ENCODE measurements at places on chromosomes 5 and 9.
A peak's percentile ranks its signal among the peaks of the same experiment; 100 is the strongest.

DNA sequence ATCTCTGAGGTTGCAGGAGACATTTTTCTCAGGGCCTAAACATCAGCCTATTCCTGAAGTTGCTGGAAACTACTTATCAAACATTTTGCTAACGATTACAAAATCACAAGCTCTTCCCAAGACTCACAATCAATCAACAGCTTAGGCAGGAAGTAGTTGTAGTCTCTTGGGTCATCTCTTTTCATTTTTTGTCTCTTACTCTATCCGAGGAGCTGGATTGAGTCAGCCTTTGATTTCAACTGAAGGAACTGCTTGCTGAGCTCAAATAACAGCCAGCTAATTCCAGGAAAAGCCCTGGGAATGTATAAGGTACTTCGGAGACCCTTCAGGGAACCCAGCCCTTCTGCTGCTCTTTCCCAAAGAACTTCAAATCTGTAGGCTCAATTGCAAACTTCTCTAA, 398.9 kb downstream of the PLK2 start:
- no peak for DNase-seq

GRCh38 chr9:123929177-123929869, 603 bp downstream of the DENND1A start:
- no peak for DNase-seq

DNA sequence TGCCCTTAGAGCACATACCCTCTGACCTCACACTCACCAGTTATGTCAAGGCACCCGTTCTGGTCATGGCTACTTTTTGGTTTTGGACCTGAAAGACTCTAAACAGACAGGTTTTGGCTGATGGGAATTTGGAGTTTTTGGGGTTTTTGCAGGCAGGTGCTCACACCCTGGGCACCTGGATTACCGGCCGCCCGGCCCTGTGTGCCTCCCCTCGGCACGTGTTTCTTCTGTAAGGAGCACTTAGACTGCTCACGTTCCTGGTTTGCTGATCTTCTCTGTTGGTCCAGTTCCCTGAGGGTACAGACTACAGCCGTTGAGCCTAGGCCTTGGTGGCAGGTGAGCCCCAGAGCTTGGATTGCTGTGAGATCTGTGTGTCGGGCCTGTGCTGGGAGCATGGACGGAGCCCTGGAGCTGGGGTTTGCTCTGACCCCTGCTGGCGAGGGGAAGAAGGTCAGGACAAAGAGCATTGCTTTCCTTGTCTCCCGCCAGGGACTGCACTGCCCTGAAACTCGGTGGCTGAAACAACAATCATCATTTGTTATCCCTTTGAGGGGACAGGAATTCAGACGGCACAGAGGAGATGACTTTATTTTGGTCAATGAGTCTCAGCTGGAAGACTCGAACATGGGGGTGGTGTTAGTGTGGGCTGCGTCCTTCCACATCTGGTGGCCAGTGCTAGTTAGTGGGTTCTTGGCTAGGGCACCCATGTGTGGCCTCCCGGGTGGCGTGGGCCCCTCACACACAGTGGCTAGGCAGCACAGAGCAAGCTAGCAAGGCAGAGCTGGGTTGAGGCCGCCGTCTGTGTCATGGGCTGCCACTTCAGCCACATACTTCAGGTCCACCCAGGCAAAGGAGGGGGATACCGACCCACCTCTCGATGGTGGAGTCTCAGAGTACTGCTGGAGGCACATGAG, 76.4 kb downstream of the EHMT1 start:
- peak; percentile 70 for DNase-seq

- no peak for DNase-seq
These were observed 130.0 kb downstream of the C9orf152 start for GRCh38 chr9:110077925-110078324.

DNA sequence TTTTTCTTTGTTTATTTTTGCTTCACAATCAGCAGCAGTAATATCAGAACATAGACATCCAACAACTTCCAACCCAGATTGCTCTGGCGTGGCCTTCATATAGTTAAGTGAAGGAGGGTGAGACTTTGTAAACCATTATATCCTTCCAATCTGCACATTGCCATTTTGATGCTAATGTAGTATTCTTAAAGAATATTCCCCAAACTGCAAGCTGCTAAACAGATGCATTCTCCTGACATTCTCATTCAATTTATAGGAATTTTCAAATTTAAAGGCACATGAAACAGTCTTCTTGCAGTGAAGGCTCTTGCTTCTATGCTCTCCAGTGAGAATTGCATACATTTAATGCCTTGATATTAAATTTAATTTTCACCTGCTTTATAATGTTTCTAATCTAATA, 181.2 kb upstream of the EDIL3 start:
- DNase-seq = no peak

- DNase-seq = no peak
These were observed 320.3 kb downstream of the DMAC1 start for GRCh38 chr9:7479300-7479699.

- DNase-seq = no peak
These were observed 12.1 kb downstream of the SEMA5A start for GRCh38 chr5:9533562-9534364.

GRCh38 chr5:126373375-126374108, 49.7 kb upstream of the GRAMD2B start:
- DNase-seq = no peak

GRCh38 chr9:115032296-115032695, 85.7 kb downstream of the TNC start:
- no peak for DNase-seq

GRCh38 chr5:143542798-143543144, 139.3 kb upstream of the NR3C1 start:
- DNase-seq = no peak

GRCh38 chr9:126348911-126349550, 22.4 kb downstream of the MVB12B start:
- DNase-seq = no peak

DNA sequence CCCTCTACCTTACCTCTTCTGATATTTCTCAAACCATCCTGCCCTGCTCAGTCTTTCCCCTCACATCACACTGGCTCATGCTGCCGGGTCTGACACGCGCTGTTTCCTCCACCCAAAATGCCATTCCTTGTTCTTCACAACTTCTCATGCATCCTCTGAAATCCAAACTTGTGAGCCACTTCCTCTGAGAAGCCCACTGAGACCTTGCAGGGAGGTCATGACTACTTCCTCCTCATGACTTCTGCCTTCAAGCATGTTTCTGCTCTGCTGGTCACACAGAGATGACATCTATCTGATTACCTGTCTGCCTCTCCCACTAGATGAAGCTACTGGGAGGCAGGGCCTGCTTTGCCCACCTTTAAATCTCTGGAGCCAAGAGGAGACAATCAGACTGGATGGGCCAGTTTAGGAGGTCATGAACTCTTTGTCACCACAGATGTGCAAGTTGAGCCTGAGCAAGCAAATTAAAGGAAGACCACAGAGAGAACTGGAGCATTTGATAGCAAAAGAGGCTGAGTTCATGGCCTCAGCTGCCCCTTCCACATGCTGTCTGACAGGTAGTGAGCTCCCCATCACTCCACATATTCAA, 119.8 kb upstream of the TBC1D2 start:
- no peak for DNase-seq

DNA sequence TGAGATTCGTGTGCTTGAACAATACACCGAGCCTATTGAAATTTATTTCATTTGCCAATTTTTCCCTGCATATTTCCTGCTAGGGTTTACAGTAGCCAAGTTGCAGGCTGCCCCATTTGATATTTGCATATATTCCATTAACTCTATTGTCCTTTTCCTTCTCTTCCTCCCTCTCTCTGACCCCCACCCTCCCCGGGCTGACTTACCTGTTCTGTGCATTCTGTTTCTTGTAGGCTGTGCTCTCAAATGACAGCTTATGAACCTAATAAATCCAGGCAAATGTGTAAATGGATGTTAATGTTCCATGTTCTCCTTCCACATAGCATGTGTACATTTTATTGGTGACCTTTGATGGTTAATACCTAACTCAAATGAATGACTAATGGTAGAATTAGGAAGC, 1169.2 kb upstream of the WWC1 start:
- DNase-seq = no peak

DNA sequence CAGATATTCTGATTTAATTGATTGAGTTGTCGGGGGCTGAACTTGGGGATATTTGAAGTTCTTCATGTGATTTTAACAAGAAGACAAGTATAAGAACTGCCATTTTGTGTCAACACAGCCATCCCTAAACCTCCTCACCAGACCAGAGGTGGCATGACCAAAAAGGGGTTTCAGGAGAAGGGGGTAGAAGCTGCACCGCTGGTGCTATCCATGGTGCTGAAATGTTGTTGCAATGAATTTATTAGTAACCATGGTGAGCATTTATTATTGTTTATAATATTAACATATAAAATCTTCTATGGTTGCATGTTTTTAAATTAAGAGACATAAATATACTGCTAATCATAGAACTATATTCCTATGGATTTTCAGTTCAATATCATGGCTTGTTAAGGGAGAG, 72.3 kb downstream of the GNA14 start:
- DNase-seq = peak; percentile 66

DNA sequence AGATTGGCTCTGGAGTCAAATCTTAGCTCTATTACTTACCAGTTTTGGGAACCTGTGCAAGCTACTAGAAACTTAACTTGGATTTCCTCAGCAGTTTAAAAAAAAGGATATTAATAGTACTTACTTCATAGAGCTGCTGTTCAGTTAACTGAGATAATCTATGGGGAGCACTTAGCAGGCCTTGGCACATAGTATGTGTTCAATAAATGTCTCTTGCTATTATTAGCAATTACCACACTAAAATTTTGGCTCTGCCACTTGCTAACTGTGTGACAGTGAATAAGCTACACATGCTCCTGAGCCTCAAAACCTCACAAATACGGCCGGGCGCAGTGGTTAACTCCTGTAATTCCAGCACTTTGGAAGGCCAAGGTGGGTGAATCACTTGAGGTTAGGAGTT, 55.9 kb downstream of the CDK5RAP2 start:
- no peak for DNase-seq
